ENCODE measurements at places on chromosomes 7 and 10.

GRCh38 chr10:16470747-16471146, 33.9 kb downstream of the PTER start:
- no peak for DNase-seq

- DNase-seq, result no peak
Observed at GRCh38 chr7:82507976-82508677, 64.5 kb upstream of the CACNA2D1 start.

DNA sequence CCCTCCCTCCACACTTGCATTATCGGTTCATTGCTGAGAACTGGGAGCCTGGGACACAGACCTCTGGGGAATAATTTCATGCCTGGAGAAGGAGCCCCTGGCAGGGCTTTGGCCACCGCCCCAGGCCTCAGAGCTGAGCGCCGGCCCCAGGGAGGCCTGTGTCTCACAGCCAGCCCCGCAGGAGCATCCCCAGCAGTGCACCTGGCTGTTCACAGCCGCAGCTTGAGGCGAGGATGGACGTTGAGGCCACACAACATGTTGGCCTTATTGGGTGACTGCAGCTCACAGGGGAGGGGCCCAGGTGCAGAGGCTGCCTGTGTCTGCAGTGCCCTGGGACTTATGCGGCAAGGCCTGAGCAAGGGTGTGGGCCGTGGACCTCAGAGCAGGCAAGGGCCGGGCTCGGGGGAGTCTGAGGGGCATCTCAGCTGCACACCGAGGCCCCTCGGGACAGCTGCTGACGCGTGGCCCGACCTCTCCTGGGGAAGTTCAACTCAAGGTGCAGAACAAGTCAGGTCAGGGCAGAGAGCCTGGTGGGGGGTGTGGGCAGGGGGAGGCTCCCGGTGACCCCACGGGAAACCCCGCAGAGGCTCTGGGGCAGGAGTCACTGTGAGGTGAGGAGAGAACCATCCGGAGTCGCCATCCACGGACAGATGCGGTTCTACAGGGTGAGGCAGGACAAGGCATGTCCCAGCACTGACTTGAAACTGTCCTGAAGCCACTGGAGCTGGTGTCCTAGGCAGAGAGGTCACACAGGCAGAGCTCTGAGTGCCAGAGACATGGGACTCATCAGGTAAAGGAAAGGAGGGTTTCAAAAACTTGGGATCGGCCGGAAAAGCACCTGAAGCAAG, 13.1 kb upstream of the UBE3C start:
- DNase-seq, result peak; percentile 15

GRCh38 chr10:77887631-77888355, 38.8 kb downstream of the DLG5 start:
- no peak for DNase-seq

- no peak for DNase-seq
Observed at GRCh38 chr10:95821720-95822119, 65.8 kb downstream of the ENTPD1 start.

GRCh38 chr10:21740989-21741388, 207.0 kb downstream of the MLLT10 start:
- DNase-seq, result no peak

- DNase-seq, result peak; percentile 44
Observed at GRCh38 chr7:106978425-106979420, 65.8 kb upstream of the PRKAR2B start.

- no peak for DNase-seq
Observed at GRCh38 chr10:11755512-11756263, 13.5 kb downstream of the ECHDC3 start.

- no peak for DNase-seq
Observed at GRCh38 chr10:110402077-110402416, 95.7 kb upstream of the DUSP5 start.

GRCh38 chr10:37566332-37566731, 291.1 kb downstream of the ZNF248 start:
- DNase-seq, result no peak

DNA sequence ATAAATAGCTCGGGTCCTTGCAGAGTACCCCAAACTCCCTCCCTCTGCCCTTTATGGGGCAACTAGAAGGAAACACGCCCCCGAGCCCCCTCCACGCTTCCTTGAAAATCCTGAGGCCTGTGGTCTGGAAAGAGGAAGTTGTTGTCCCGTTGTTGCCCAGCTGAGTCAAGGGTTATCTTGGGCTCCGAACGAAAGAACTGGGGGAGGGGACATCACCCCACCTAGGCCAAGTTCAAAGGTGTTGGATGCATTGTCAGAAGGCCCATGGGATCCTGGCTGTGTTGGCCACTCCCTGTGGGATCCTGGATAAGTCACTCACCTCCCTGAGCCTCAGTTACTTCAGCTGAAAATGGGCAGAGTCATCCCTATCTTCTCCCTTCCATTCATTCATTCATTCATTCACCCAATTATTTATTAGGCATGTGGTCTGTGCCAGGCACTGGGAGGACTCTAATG, at the start of gene CCL24:
Gene CCL24 (minus strand): TSS at position 26 of the 456 bp plus-strand sequence. CDS start 91 bp downstream, outside the sequence.
- DNase-seq, result no peak

- DNase-seq, result no peak
Observed at GRCh38 chr7:40058636-40059035, 75.8 kb downstream of the MPLKIP start.

- no peak for DNase-seq
Observed at GRCh38 chr7:34821932-34822558, 164.0 kb downstream of the NPSR1 start.

- DNase-seq, result no peak
Observed at GRCh38 chr7:921071-921461, 33.4 kb downstream of the ADAP1 start.

GRCh38 chr7:75722373-75722772, 16.4 kb downstream of the HIP1 start:
- no peak for DNase-seq

Data from head of caudate nucleus (tissue), 42 donors.